ENCODE measurements at places on chromosomes 12 and 14. TPM values are rescaled to one million over a fixed set of nuclear protein-coding genes. Genes with fewer than 3 reads are reported as not detected.

GRCh38 chr14:91398707-91399106 lies 18.9 kb downstream of the CCDC88C start:
- DNase-seq: no peak

DNA sequence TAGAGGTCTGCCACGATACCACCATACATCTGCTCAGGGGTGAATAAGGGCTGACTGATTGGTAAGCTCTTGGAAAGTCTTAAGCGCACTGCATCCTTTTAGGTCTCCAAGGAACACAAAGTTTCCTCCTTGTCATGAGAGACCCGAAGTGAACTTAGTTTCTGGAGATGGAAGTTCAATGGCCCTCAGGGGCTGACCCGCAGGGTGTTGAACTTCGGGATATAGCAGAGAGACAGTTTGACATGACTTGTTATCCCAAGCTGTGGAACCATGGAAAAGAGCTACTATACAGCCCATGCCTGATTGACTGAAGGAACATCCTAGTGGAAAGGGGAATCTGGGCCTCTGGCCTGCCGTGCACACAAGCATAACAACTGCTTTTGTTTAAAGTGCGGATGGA lies 26.9 kb upstream of the CPNE8 start:
- DNase-seq: no peak

Gene CCDC177
- total RNA-seq: 7.5 TPM

Gene SLC24A4
- total RNA-seq: 0.26 TPM

Gene TBX3
- total RNA-seq: 0.91 TPM

Gene ERC1
- 37.9 TPM for total RNA-seq

Gene PLEKHG7
- total RNA-seq: not detected

Gene CLEC1B
- not detected for total RNA-seq

Gene NANOG
- total RNA-seq: not detected

Gene TAS2R14
- total RNA-seq: 1.7 TPM

- DNase-seq: no peak
Observed at GRCh38 chr12:119157528-119157927, 21.2 kb upstream of the HSPB8 start.

GRCh38 chr12:95963096-95963495 lies 20.0 kb downstream of the AMDHD1 start:
- no peak for DNase-seq

DNA sequence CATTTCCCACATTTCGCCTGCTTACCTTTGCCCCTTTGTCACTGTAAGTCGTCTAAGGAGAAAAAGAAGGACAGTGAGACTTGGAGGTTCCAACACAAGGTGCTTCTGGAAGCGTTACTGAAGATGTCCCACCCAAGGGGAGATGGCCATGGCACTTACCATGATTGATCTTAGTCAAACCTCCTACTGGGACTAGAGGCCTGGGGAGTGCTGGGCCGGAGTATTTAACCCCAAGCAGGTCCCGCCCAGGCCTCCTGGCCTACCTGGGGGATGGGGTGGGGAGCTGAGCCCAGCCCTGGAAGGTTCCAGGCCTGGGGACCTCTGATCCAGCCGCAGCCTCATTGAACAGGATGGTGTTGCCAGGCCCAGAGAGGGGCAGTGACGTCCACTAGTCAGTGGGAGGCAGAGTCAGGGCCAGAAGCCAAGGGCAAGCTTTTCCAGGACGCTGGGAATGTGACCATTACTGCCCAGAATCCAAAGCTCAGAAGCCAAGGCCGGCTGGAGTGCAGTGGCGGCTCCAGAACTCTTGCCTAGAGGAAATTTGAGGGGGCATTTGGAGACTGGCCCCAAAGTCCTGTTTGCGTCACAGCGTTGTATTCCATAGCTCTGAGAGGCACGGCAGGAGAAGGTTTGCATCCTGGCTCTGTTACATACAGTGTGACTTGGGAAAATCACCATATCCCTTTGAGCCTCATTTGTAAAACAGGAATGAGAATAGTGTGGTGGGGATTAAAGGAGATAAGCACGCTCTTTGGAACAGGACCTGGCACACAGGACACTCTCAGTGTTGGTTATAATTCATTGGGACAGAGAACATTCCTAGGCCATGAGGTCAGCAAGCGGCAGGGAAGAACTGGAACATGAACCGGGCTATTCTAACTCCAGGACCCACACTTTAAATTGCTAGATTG lies at the start of gene HPD:
Gene HPD, minus strand, starts transcription at position 198 of the 911 bp plus-strand sequence. Its CDS starts 36 bp downstream, at position 162.
- DNase-seq: no peak

Gene LRP1-AS
- not detected for total RNA-seq

Gene CABP1
- 1.2 TPM for total RNA-seq

Data from neural crest cell (in vitro differentiated cells).